ENCODE measurements at places on chromosomes 12 and 14.

DNA sequence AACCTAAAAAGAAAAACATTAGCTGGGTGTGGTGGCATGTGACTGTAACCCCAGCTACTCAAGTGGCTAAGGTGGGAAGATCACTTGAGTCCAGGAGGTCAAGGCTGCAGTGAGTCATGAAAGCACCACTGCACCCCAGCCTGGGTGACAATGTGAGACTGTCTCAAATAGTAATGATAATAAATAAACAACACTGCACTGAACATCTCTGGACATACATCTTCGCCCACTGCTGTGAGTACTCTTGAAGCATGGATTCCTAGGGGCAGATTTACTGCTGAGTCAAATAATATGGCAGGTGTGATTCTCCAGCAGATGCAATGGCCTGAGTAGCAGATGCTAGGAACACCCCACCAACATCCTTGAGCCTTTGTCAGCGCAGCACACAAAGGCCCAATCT lies 23.6 kb downstream of the ABCB9 start:
- no peak for DNase-seq

DNA sequence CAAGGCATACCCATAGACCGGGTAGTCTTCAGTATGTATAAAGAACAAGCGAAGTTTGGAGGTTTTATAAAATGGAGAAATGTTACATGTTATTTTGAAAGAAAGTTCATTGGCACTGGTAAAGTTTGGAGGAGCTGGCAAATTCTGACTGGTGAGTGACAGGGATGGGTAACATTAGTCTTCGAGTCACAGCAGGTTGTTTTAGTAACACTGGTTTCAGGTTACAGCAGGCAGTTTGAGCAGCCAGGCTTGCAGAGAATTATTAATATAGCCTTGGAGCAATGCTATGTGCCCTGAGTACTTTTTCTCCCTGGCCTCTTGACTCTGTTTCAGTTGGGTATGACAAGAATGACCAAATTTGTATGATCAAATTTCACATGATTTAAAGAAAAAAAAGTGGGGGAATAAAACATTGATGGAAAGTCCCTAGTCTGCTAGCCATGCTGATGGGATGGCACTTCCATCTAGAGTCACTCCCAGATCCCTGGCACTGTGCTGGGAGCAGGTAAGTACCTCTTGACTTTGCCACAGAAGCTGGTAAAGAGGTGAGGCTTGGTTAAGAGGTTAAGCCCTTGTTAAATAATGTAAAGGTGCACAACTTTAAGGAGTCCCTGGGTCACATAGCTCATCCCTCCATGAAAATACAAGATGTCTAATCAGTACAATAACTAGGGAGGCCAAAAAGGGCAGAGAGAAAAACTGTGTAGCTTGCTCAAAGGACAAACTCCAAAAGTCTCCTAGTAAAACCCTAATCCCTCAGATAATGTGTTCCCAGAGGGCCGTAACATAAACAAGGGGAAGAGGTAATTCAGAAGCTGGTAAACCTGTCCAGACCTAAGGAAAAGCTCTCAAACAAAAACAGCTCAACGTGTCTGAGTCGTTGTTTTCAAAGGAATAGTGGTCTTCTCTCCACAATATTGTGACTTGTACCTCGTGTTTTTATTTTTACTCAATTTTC lies 12.7 kb upstream of the SVOP start:
- no peak for DNase-seq

DNA sequence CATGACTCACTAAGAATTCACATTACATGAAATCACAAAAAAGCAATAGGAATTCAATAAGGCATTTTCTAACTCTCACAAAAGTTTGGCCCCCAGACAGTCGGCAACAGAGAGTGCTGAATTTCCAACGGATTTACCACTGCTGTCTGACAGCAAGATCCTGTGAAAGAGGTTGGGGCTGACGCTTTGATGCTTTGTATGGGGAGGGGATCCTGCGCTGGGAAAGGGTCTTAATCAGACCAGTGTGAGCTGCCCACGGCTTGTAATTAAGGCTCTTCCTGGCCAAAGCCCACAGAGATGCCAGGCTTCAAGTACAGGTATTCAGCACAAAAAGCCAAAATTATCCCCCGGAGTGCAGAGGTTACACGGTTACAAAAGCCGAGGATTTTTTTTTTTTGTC lies 66.8 kb upstream of the TMCC3 start:
- DNase-seq = no peak

- no peak for DNase-seq
These were observed 10.4 kb upstream of the NRIP2 start for GRCh38 chr12:2845280-2845679.

- DNase-seq = no peak
These were observed 68.2 kb upstream of the SLC24A4 start for GRCh38 chr14:92254786-92255185.

DNA sequence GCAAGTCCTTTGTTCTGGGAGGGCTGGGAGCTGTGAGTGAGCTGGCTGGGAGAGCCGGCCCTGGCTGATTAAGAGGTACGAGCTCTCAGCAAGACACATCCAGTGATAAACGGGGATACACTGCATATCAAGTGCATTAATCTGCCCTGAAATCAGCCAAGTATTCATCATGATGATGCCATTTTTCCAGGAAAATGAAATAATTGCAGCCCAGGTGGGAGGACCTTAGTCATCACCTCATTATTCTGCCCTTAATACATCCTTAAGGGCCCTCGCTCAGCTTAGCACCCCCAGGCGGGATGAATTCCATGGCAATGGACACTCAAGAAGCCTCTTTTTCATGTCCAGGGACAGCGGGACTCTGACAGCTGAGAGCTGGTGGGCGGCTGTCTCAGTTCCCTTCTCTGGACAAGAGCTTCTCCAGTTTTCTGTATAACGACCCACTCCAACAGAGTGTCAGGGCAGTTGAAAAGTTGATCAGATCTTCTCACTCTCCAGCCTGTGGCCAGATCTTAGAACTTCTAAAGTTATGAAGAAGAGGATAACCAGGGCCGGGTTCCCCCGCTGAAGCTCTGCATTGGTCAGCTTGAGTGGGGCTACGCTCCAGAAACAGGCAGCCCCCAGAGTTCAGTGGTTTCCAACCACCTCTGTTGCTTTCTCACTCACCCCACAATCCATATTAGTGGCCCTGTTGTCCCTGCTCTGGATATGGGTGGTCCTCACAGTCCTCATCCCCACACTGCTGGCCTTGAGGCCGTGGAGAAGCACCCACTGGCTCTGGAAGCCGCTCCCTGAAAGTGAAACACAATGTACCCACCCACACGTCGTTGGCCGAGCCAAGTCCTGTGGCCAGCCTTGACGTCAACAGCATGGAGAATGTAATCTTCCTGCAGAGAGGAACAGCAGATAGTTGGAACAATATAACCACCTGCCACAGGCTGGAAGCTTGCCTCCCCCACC lies 306.2 kb upstream of the DIO3 start:
- DNase-seq = no peak

DNA sequence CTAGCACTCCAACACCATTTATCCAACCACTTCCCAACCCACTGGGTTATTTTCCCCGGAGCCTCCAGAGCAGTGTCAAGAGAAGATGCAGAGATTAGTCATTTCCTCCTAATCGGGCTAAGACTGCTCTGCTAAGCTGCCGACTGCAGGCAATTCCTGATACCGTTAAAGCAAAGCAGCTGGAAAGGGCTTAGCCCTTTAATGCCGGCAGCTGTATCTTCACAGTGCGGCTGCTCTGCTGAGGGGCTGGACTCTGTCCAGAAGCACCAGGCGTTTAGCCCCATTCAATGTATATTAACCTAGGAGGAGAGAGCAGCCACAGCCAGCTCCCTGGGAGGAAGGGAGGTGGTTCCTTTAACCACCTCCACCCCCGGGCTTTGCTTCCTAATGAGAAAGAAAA lies 11.1 kb downstream of the AQP6 start:
- no peak for DNase-seq

DNA sequence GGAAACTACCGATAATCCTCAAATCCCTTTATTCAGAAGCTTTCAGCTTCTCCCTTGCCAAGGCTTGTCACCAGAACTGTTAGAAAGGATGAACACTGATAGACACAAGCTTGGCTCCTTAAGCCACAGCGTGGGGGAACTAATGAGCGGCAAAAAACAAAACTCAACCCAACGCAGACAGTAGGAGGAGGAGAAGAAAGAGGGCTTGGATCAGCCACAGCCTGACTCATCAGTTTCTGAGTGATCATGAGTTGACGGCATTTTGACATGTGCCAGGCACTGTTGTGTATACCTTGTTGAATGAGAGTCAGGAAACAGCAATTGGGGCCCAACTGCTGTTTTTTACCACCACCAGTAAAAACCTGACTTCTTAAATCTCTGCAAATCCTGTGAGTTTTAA lies 23.7 kb downstream of the PLXNC1 start:
- peak; percentile 45 for DNase-seq

DNA sequence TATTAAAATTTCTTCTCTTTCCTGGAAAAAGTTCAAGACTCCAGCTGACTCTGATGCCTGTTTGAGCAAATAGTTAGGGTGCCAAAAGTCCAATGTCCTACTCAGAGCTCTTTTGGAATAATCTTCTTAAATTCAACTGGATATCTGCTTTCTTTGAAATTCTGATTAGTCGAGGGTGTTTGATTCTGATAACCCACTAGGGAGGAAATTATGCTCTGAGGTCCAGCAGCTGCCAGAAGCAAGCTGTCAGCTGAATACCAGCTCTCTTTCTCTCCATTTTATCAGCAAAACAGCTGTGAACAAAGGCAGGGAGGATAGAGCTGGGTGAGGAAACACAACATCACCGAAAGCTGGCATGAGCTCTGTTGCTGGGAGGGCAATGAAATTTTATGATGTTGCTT lies 141.5 kb downstream of the CAND1 start:
- DNase-seq = no peak

DNA sequence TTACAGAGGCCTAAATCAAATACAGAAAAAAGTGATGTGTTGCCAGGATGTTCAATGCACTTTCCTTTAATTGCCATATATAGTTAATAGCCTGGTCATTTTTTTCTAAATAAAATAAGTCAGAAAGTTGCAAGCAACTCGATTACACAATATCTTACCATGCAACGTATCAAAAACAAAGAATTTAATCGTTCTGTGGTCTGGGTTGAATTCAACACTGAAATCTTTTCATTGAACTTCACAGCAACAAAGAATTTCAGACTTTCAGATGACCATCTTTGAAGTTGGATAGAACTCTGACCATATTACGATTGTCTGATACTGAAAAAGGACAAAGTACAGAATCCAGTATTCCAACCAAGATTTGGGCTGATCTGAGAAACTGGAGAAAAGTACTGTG lies 231.9 kb downstream of the SLC25A21 start:
- no peak for DNase-seq

DNA sequence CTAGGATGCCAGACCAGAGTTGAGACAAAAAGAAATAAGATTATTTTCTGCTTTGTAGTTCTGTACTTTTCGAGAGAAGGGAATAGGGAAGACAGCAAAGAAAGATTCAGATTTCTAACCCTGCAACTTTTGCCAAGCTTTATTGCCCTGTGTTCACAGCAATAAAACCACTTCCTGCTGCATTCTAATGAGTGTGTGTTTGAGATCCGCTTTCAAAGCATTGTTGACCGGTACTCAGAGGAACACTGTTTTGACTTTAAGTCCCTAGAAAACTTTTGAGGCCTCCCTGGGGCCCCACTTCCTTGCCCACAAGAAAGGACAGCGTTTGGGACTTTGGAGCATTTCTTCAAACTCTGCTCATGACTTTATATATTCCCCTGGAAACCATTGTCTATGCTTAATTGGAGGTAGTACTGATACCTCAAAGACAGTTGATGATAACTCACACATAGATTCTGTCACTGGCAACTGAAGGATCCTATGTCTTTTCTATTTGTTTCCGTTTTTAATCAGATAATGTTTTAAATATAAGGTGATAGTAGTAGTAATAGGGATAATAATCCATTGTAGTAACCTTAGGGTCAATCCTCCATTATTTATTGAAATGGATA lies 1.3 kb downstream of the RNASE6 start:
- no peak for DNase-seq

DNA sequence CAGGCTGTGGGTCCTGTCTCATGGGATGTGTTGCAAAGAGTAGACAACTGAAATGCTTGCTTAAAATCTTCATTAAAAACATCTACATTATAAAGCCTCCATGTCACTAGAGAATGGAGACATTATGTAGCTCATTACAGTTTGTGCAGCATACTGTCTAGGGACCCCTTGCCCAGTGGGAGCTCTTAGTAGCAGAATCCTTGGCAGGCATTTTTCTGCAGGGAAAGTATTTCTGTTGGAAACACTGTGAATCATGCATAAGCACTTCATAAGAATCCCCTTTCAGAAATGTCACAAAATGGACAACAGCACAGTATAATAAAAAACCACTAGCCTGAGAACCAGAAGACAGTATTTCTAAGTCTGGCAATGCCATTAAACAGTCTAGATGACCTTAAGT lies 174.3 kb downstream of the MGAT4C start:
- DNase-seq = no peak

DNA sequence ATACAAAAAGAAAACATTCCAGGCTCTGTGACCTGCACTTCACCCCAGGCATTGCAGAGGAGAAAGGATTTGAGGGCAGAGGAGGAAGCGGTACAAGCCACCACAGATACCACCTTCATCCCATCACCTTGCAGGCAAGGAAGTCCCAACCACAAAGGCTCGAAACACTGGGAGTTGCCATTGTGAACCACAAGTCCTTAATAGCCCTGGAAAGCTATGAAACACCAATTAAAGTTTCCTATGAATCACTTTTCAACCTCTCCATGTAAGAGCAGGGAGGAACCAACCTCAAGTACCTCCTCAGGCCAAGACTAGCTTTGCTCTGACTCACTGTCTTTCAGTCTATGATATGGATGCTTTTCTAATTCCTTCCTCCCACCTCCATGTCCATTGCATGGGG lies 27.0 kb downstream of the MAP3K9 start:
- DNase-seq = no peak

Data from activated naive CD4-positive, alpha-beta T cell treated with anti-CD3 and anti-CD28 coated beads, Interleukin-2, amount 50 U/mL, for 16 hours (primary cell).